ENCODE measurements at places on chromosomes 6 and 20. TPM values are rescaled to one million over a fixed set of nuclear protein-coding genes. Genes with fewer than 3 reads are reported as not detected.
A peak's percentile ranks its signal among the peaks of the same experiment; 100 is the strongest.

GRCh38 chr20:37207171-37207570, 27.8 kb upstream of the MROH8 start:
- H3K4me3 ChIP-seq: no peak overlapping the region
- no peaks in the 10 kb centered on the region for H3K4me1 ChIP-seq
- no peak overlapping the region for H3K27ac ChIP-seq

GRCh38 chr20:37526238-37526838, 1.3 kb downstream of the BLCAP start:
- H3K27me3 ChIP-seq: no peaks in the 10 kb centered on the region
- peak; percentile 60 for DNase-seq
- H3K27ac ChIP-seq: peak overlapping the region; percentile 89
- H3K4me1 ChIP-seq: peaks cover 36% of the 10 kb centered on the region
- H3K36me3 ChIP-seq: no peaks in the 10 kb centered on the region
- H3K4me3 ChIP-seq: peak overlapping the region; percentile 84

The GSTA2 gene
- total RNA-seq: not detected

The ADGRB3 gene
- not detected for total RNA-seq

DNA sequence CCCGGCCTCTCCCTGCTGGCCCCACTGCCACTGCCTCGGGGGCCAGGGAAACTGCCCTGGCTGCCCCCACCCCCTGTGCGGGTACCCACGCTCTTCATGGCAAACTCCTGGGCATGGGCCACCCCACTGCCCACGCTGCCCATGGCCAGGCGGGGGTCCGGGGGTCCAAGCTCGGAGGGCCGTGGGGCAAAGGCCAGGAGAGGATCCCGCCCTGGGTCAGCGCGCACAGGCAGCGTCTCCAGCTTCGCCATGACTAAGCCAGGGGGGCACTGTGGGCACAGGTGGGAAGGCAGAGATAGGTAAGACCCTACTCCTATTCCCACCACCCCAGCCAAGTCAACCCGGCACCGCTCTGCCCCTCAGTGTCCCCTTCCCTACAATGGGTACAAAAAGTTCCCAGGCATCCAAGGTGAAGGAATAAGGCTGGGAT, 6.4 kb downstream of the LZTS3 start:
- no peaks in the 10 kb centered on the region for H3K36me3 ChIP-seq
- DNase-seq: no peak
- no peak overlapping the region for H3K4me3 ChIP-seq
- H3K4me1 ChIP-seq: peaks cover 7% of the 10 kb centered on the region

DNA sequence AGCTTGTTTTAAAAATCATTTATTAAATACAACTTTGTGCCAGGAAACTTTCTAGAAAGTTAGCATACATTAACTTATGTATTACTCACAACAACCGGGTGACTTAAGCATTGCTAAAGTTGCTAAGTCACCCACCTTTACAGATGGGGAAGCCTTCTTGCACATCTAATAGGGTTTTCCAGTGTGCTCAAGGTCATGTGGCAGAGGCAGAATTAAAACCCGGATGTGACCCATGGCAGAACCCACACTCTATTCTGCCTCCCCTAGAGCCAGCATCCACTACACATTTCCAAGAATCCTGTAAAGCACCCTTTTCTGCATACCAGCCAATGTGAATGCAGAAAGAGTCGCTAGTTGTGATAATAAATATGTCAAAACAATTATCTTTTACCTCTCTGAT, 13.4 kb downstream of the LINC00237 start:
- no peak overlapping the region for H3K4me3 ChIP-seq
- H3K36me3 ChIP-seq: no peaks in the 10 kb centered on the region
- H3K27me3 ChIP-seq: no peaks in the 10 kb centered on the region
- DNase-seq: no peak
- no peak overlapping the region for H3K27ac ChIP-seq

The TMEM217 gene
- 0.22 TPM for total RNA-seq

The OTOR gene
- total RNA-seq: not detected
